DND-41 (cell line): ENCODE measurements at places on chromosomes 12 and 14.

DNA sequence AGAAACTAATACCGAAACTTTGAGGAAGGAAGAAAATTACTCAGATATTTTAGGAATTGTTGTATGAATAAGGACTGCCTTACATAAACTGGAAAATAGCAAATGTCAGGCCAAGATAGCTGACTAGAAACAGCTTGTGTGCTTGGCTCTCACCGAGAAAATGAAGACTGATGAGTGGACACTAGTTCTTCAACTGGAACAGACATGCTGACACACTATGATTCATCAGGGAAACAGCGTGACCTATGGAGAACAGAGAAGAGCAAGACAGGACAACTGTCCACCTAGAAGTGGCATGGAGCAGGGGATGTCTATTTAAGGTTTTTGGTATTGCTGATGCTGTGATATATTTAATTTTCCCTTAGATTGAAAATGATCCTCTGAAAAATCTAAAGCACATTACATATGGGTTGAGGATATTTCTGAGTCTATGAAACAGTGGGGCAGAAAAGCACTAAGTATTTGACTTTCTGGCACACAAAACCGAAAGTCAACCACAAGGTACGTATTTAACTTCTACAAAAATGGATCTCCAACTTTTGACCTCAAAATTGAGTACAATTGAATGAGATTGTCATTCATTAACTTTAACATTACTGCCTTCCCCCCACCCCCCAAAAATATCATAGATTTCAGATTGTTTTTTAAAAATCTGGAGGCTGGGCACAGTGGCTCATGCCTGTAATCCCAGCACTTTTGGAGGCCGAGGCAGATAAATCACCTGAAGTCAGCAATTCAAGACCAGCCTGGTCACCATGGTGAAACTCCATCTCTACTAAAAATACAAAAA is 863.2 kb downstream of the LRFN5 start:
- H3K27me3 ChIP-seq: no peaks in the 10 kb centered on the region
- no peak overlapping the region for H3K4me3 ChIP-seq
- no peak for DNase-seq
- H3K27ac ChIP-seq: no peak overlapping the region
- no peaks in the 10 kb centered on the region for H3K4me1 ChIP-seq

GRCh38 chr14:100439781-100440180 is 116.6 kb downstream of the SLC25A47 start:
- DNase-seq: no peak
- H3K4me1 ChIP-seq: peaks cover 74% of the 10 kb centered on the region
- no peak overlapping the region for H3K4me3 ChIP-seq
- H3K36me3 ChIP-seq: no peaks in the 10 kb centered on the region
- peak overlapping the region; percentile 71 for H3K27ac ChIP-seq

DNA sequence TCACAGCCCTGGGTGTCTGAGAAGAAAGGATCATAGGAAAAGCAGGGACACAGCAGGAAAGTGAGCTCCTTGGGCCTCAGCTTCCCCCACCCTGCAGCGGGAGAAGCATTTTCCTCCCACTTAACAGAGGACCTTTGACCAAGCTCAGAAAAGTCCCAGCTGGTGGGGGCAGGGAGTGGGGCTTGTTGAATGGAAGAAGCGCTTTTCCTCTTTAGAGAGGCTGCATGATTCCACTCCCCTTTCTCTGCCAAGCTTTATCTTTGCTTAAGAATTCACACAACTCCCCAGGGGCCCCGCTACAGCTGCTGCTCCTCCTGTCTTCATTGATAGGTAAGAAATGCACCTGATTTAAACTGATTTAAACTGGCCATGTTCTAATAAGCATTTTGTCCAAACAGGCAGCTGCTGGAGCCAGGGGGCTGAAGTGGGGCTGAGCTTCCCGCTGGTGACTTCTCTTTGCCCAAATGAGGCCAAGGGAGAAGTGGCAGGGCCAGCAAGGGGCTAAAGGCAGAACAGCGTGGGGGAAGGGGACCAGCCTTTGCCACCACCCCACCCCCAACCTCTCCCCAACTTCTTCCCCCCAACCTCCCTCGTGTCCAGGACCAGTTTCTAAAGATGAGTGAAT is 1.7 kb upstream of the PAPLN start:
- H3K27ac ChIP-seq: no peak overlapping the region
- DNase-seq: no peak
- H3K4me3 ChIP-seq: no peak overlapping the region
- H3K36me3 ChIP-seq: no peaks in the 10 kb centered on the region
- no peaks in the 10 kb centered on the region for H3K4me1 ChIP-seq
- peaks cover 8% of the 10 kb centered on the region for H3K27me3 ChIP-seq

DNA sequence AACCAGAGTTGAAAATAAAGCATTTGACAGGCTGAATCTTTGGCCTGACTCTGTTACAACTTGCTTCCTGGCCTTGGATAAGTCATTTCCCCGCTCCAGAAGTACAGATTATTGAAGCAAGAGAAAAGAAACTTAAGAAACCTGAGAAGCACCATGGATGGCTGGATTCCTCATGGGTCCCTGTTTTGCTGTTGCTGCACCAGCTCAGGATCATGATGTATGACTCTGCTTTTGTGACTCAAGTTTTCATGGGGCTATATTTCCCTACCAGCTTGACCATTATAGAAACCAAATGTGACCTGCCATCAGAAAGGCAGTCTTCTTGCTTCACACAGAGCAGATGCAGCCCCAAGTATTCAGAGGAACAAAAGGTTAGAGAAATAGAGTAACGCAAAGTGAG is 921.8 kb downstream of the BCL11B start:
- H3K36me3 ChIP-seq: no peaks in the 10 kb centered on the region
- H3K4me1 ChIP-seq: no peaks in the 10 kb centered on the region
- H3K27ac ChIP-seq: no peak overlapping the region
- H3K4me3 ChIP-seq: no peak overlapping the region
- DNase-seq: no peak

DNA sequence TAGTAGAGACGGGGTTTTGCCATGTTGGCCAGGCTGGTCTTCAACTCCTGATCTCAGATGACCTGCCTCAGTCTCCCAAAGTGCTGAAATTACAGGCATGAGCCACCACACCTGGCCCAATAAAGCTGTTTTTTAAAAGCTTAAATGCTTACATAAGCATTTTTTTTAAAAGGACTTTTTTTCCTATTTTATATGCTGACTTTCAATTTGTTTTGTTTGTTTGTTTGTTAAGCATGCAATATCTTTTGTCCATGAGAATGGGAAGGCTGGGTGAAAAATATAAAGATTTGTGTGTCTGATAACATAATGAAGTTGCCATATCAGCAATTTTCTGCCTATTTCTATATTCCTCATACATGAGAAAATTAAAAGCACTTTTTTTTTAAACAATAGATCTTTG is 17.0 kb upstream of the SLC2A13 start:
- H3K4me3 ChIP-seq: no peak overlapping the region
- no peak for DNase-seq
- no peaks in the 10 kb centered on the region for H3K27me3 ChIP-seq
- no peak overlapping the region for H3K27ac ChIP-seq
- no peaks in the 10 kb centered on the region for H3K36me3 ChIP-seq

- H3K4me1 ChIP-seq: no peaks in the 10 kb centered on the region
- no peak overlapping the region for H3K4me3 ChIP-seq
- no peak for DNase-seq
- no peak overlapping the region for H3K27ac ChIP-seq
- peaks cover 7% of the 10 kb centered on the region; the same call in 1 of the 2 replicates for H3K36me3 ChIP-seq
- H3K27me3 ChIP-seq: no peaks in the 10 kb centered on the region
Observed at GRCh38 chr12:42428850-42429249, 102.9 kb downstream of the PPHLN1 start.

- no peaks in the 10 kb centered on the region for H3K27me3 ChIP-seq
- H3K36me3 ChIP-seq: no peaks in the 10 kb centered on the region
- H3K4me3 ChIP-seq: no peak overlapping the region
- DNase-seq: no peak
Observed at GRCh38 chr12:92573104-92573503, 129.7 kb upstream of the PLEKHG7 start.

DNA sequence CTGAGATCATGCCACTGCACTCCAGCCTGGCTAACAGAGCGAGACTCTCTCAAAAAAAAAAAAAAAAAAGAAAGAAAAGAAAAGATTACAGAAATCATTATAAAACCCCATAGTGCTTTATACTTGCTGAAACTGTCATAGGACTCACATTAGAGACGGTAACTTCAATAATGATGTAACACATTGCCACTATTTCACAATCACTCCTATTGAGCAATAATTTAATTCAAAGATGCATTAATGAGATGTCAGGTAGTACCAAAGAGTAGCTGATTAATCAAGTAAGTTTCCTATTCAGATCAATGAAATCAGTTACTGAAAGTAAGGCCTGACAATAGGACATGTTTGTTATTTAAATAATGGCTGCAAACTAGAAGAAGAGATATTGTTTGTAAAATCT is 751.5 kb upstream of the ALG10B start:
- no peak overlapping the region for H3K27ac ChIP-seq
- no peak for DNase-seq
- H3K36me3 ChIP-seq: no peaks in the 10 kb centered on the region
- no peaks in the 10 kb centered on the region for H3K4me1 ChIP-seq

DNA sequence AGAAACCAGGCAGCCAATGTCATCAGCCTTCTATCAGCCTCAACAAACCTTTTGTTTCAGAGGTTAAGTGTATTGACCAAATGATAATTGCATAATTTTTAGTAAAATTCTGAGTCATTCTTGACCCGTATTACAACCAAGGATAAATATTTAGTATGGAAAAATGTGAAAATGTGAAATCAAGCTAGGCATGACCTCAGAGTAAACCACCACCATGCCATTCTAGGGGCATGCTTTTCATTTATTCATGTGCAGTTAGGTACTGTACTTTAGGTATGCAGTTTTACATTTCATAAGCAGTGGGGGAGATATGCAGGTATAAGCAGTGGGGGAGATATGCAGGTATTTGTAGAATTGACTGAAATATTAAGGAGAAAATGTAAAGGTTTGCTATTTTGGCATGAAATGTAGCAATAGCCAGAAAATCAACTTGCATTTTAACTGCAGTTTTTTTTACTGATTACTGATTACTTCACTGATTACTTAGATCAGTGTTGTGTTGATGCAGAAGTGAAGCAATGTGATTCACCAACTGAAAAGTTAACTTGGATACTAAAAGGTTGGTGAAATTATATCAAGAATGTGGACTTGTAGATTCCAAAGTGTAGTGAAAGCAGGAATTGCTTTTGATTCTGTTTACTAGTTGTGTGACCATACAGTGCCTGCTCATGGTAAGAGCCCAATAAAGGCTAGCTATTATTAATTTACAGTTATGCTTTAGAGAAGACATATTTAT is 184.2 kb downstream of the ESR2 start:
- H3K27me3 ChIP-seq: no peaks in the 10 kb centered on the region
- no peaks in the 10 kb centered on the region for H3K4me1 ChIP-seq

DNA sequence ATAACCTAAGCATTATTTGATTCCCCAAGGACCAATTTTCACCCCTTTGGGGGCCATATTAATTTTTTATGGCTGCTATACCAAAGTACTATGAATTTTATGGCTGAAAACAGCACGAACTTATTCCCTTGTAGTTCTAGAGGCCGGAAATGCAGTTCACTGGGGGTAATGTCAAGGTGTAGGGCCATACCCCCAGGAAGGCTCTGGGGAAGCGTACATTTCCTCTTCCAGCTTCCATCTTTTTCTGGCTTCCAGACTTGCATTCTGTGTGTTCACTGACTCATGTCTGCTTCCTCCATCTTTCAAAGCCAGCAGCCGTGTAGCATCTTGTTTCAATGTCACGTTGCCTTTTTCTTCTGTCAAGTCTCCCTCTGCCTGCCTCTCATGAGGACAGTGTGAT is 133.5 kb downstream of the BICD1 start:
- H3K4me1 ChIP-seq: no peaks in the 10 kb centered on the region
- DNase-seq: no peak
- no peak overlapping the region for H3K4me3 ChIP-seq
- H3K36me3 ChIP-seq: peaks cover 11% of the 10 kb centered on the region

DNA sequence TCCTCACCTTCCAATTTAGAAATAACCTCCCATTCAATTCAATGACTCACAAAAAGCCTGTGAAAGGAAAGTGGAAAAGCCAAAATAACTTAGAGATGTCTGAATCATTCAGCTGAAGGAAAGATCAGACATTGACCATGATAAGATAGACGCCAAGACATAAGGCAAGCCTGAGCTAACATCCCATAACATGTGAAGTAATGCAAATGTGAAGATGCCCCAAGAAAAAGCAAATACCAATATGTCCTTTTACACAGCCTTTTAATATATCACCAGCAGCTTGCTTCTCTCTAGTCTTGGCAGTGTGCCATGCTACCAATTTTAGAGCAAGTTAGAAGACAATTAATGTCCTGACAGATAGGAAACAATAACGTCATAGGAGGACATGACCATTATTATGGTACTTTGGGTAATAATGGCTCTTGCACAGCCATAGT is 2.4 kb upstream of the NUMB start:
- no peaks in the 10 kb centered on the region; the same call in 1 of the 2 replicates for H3K36me3 ChIP-seq
- H3K27me3 ChIP-seq: peaks cover 1% of the 10 kb centered on the region
- no peak for DNase-seq

DNA sequence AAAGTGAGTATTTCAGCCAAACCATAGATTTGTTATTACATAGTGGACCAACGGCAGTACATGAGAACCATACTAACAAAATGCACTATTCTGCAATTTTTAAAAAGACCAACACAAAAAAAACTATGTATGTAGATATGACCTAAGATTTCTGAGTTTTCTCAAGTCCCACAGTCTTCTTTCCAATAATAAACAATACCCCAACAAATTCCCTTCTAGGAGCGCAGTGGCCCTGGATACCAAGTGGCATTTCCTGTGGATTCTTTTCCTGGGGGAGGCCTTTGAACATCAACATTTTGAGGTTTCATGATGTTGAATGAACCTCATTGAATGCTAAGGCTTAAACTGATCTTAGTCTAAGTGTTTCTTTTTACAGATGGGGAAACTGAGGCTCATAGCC is 210.5 kb downstream of the BCAT1 start:
- peak overlapping the region; percentile 12; the same call in 1 of the 2 replicates for H3K27ac ChIP-seq
- H3K4me3 ChIP-seq: no peak overlapping the region
- no peaks in the 10 kb centered on the region for H3K36me3 ChIP-seq
- no peak for DNase-seq

GRCh38 chr12:27575762-27576118 is 51.7 kb downstream of the PPFIBP1 start:
- no peaks in the 10 kb centered on the region for H3K36me3 ChIP-seq
- no peak for DNase-seq
- H3K27me3 ChIP-seq: no peaks in the 10 kb centered on the region
- H3K4me1 ChIP-seq: no peaks in the 10 kb centered on the region
- no peak overlapping the region for H3K27ac ChIP-seq

DNA sequence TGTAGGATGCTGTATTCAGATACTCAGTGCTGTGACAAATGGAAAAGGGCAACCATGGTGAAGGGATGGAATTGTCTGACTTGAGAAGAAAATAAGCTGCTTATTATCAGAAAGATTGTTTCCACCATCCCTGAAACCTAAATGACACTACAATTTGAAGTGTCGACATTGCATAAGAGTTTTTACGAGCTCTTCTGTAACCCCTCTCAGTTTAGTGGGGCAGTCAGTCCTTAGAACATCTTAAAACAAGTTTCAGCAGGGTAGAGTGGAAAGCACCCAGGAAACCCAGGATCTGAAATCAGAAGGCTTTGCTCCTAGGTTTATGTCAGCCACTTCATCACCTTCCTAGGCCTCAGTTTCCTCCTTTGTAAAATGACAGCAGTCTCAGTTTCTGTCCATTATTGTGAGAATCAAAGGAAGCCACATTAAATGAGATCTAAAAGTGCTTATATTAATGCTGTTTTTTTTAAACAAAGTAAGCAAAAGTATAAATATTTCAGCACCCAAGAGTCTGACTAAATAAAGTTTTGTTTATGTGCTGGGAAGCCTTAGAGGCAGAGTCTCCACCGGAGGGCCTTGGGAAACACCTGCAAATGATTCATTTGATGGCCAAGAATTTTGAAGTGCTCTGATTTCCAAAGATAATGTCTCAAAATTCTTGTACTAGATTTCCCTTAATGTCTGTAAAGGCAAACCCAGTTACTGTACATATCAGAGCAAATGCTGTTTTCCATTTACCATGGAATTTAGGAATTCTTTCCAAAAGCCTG is 1.8 kb downstream of the IFT43 start:
- peaks cover 20% of the 10 kb centered on the region for H3K4me1 ChIP-seq
- H3K36me3 ChIP-seq: 0 out of 2 replicates have a peak, but pooled peaks cover 2% of the 10 kb centered on the region
- H3K27me3 ChIP-seq: peaks cover 4% of the 10 kb centered on the region
- DNase-seq: no peak
